ENCODE measurements at places on chromosomes 12 and 14.
A peak's percentile ranks its signal among the peaks of the same experiment; 100 is the strongest.

DNA sequence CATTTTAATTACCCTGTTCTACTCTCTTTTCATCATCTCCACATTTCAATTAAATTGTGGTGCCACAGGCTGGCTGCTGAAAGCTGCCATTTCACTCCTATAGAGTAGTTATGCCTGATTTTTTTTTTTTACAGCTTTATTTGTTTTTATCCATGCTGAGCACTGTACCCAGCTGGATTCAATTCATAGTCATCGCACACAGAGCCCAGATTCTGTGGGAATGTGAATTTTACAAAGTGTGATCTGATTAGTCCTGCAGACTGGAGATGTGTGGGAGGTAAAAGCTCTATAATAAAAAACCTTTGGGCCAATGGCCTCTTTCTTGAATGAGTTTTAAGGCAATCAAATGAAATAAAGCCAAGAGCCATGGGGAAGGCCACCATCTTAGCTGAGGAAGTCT lies 190.2 kb downstream of the ANO4 start:
- no peak for DNase-seq

DNA sequence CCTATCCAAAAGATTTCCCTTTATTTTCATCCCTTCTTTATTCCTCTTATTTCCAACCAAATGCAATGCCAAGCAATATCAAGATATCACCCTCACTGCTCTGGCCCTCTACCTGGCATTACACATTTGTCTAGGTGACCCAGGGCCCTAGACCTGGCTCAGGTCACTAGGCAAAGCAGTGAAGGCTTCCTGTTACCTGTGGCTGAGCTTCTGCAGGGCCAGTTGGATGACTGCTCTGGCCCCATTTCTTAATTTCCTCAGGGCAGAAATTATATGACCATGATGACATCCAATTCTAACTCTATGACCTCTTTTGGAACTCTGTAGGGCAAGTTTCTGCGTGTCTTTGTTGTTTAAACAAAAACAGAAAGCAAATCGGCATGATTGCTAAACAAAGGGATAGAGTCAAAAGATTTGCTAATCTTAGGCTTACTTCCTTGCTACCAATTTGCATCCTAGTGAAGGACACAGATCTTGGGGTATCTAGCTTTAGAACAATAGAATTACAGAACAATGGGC lies 7.4 kb upstream of the CCDC198 start:
- DNase-seq: no peak

- no peak for DNase-seq
Observed at GRCh38 chr14:93974833-93975232, 1.5 kb downstream of the ASB2 start.

DNA sequence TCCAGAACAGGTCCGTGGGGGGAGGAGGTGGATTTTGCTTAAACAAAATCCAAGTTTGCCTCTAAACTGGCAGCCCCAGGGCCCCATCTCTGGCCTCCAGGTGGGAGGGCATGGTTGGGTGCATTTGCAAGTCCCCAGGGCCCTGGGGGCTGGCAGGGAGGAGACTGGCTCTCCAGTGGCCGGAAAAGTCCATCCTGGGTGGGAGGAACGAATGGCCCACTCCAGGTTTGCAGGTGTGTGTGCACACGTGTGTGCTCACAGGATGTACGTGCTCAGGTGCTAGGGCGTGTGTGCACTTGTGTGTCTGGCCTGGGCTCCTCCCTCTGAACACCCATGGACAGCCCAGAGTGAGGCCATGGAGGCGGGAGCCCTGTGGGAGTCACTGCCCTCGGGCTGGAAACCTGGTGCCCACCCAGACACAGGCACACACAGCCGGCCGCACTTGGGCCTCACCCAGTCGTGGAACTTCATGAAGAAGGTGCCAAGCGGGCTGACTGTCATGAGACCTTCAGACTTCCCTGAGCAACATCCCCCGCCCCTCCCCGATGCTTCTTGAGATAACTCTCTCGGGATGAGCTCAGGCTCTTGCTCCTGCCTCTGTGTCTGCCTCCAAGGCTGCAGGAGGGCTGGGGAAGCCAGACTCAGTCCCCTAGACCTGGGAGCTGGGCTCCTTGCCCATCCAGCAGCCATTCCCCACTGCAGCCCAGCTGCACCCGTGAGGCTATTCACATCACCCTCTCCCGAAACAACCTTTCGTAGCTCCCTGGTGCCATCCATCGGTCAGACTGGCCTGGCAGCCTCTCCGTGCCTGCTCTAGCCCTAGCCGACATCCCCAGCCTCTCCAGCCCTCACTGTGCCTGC lies 9.4 kb downstream of the AHNAK2 start:
- DNase-seq: no peak

DNA sequence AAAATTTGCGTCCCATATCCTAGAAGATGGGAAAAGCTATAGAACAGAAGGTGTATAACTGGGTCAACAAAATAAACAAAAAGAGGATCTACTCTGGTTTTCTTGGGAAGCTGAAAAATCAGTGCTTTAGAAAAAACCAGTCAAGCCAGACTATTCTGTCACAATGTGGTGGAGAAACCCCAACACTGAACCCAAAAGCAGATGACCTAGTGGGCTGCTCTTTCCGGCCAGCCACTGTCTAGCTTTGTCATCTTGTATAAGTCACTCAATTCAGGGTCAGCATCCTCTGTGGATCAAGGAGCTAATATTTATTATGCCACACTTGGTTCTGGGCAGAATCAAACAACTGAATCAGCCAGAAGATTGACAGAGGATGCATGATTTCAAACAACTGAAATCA lies 26.6 kb upstream of the TMCC3 start:
- DNase-seq: no peak

DNA sequence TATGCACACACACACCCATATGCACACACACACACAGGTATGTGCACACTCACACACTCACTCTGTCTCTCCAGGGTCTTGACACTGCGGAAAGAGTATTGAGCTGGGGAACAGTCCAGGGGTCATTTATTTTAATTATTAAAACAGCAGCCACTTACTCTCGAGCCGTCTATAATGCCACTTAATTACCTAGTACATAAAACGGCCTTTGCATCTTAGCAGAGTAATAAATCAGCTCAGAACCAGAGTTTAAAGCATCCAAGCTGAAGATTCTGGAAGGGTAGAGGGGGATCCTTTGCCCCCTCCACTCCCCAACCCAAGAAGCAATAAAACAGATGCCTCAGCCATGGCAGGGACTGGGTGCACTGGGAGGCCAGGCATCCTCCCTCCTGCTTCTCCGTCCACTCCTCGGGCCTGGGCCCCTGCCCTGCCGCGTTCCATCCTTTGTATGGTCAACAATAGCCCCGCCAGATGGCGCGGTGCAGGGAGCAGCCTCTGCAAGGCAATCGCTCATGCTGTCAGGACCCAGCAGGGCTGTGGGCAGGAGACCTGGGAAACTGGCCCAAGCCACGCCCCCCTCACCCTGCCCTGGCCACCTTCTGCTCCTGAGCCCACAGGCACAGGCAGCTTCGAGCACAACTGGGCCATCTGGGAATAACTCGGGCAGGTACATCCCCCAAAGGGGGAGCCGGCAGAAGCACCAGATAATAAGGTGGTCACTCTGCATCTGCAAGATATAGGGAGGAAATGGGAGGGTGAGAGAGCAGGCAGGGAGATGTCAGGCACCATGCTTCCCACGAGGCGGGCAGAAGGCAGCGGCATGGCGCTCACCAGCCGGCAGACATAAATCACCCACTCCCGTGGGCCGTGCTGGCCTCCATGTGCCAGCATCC lies 40.9 kb downstream of the CCDC85C start:
- DNase-seq: no peak

- DNase-seq: no peak
Observed at GRCh38 chr12:81958406-81958805, 199.3 kb upstream of the PPFIA2 start.

DNA sequence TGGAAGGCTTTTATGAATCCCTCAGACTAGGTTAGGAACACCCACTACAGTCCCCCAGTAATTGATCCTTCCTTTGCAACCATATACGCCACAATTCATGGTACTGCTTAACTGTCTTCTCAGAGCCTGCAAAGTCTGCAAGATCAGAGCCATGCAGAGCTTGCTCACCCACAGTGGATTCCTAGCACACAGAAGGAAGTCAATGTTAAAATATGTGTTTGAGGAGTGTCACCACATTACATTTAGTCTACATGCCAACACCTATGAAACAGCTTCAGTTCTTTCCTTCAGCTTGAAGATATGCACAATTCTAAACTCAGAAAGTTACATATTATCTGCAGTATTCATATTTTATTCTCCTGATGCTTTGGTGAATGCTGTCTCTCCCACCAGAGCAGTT lies 138.5 kb downstream of the NDUFA12 start:
- DNase-seq: no peak

- no peak for DNase-seq
Observed at GRCh38 chr12:101485021-101485420, 9.9 kb downstream of the SPIC start.

GRCh38 chr12:7638760-7639555 lies 26.8 kb downstream of the APOBEC1 start:
- DNase-seq: peak; percentile 74

DNA sequence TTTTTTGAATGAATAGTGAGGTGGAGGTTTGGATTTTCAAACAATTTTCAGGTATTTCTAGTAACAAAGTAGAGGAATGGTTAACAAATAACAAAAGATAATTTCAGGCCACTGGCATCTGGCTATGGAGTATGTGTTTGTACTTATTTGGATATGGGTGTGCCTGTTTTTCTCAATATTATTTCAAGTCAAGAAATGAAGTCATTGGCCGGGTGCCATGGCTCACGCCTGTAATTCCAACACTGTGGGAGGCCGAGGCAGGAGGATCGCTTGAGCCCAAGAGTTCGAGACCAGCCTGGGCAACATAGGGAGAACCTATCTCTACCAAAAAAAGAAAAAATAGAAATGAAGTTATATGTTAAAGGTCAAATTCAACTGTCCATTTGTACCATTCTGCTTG lies 13.9 kb downstream of the SLC35E3 start:
- DNase-seq: no peak

GRCh38 chr12:12715459-12716150 lies 1.6 kb upstream of the CDKN1B start:
- no peak for DNase-seq

GRCh38 chr14:27409944-27410343 lies 812.1 kb upstream of the NOVA1 start:
- DNase-seq: no peak

DNA sequence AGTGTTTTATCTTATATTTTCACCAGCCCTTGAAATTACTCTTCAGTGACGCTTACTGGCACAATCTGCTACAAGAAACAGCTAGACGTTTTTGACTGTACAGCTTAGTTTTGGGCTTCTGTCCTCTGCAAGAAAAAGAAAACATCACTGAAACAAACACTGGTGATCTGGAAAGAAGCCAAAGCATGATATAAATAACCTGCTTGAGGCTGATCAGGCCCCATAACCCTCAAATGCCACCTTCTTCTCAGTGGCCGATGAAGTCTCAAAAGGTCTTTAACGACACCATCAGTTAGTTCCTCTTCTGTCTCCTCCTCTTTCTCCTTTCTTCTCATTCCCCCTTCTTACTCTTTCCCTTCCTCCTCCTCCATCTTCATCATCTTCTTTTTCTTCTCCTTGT lies 942.3 kb upstream of the TMEM132C start:
- DNase-seq: no peak

- DNase-seq: no peak
Observed at GRCh38 chr14:83556065-83556464, 1973.9 kb upstream of the FLRT2 start.

GRCh38 chr12:79250186-79250585 lies 385.6 kb downstream of the SYT1 start:
- no peak for DNase-seq

DNA sequence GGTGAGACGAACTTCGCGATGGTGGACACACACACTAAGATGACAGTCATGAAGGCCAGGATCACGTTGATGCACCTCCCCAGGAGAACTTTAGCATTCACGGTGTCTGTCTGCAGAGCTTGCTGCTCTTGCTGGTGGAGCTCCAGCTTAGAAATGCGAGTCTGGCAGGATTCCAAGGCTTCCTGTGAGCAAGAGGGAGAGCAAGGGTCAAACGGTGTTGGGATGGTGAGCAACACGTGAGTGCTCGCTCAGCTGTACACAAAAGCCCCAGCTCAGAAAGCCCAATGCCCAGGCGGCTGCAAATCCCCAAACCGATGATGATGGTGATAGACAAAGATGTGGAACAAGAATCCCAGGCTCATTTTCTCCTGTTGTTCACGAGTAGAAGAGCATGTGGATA lies 78.8 kb downstream of the TMCC3 start:
- no peak for DNase-seq

Measured in stimulated activated CD4-positive, alpha-beta T cell treated with anti-CD3 and anti-CD28 coated beads, Interleukin-15, amount 100 ng/mL, for 48 hours (primary cell).